Left colon (tissue), 2 donors: ENCODE measurements at places on chromosomes 7 and 10.

GRCh38 chr10:19499291-19499770, 316.9 kb upstream of the PLXDC2 start:
- DNase-seq = no peak

DNA sequence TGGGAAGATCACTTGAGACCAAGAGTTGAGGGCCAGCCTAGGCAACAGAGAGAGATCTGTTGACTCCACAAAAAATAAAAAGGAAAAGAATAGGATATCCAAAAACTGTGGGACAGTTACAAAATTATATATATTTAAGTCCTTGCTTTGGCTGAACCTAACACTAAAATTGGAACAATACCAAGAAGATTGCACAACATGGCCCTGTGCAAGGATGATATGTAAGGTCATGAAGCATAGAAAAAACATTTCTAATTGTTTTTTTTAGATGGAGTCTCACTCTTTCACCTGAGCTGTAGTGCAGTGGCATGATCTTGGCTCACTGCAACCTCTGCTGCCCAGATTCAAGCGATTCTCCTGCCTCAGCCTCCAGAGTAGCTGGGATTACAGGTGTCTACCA, 139.0 kb downstream of the TPST1 start:
- no peak for DNase-seq

DNA sequence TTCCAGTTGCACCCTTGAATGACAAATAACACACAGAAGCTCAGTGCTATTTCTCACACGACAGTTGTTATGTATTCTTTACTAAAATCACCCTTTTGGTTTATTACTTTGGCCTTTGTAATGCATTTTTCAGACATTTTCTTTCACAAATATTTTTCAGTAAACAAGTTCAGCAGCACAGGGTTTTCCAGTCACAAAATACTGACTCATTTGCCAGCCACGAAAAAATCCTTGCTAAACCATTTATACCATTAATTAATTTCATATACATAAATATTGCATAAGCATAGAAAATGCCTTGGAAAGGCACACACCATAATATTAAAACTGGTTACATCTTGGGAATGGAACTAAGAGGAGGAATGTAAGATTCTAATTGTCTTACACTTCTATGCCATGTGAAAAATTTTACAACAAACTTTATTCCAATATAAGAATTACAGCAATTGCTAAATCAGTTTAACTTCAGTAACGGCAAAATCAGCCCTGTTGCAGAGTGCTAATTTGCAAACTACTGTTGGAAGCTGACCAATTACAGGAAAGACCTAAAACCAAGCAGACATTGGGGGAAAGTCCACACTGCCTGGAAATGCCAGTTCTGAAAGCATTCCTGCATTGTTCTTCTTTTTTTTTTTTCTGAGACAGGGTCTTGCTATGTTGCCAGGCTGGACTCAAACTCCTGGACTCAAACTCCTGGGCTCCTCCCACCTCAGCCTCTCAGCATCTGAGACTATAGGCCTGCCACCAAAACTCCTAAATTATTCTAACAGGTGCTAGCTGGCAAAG, 31.6 kb upstream of the PBLD start:
- no peak for DNase-seq

DNA sequence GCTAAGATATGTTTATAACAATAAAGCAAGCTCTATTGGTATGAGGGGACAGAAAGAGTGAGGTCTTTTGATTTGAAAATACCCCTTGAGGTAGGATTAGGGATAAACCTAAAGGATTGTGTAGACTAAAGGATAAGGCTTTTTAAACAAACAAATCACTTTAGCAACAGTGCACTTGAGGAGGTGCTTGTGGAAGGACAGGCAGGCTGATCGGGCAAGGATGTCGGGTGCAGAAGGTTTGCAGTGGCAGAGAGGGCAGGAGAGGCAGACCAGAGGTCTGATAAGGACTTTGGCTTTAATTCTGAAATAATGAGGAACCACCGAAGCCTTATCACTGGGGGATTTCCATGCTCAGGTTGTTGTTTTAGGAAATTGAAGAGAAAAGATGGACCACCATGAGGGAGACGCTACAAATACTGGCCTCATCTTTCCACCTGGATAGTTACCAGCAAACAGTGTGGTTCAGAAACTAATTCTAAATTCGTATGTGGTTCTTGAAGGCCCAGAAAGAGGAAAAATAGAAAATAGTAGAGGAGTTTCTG, 119.5 kb upstream of the KLF6 start:
- no peak for DNase-seq

GRCh38 chr10:86186633-86187032, 180.0 kb downstream of the GRID1 start:
- DNase-seq = no peak

DNA sequence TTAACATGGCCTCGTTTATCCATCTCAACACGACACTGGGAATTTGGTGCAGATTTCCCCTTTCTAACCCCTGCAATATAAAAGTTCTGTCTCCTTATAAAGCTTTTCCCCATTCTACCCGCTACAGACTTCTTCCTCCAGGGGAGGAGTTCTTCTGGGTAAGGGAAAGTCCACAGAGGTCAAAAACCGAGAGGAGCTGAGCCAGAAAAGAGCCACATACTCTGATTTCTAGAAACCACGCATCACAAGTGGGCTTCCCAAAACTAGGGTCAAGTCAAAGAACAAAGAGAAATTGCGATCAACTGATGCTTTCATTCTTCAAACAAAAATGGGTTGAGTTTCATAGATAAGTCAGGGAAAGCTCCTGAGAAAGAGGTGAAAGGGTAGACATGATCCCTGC, 6.8 kb downstream of the IL6 start:
- no peak for DNase-seq
